H9 (cell line): ENCODE measurements at places on chromosomes 5 and 9.
A peak's percentile ranks its signal among the peaks of the same experiment; 100 is the strongest.

DNA sequence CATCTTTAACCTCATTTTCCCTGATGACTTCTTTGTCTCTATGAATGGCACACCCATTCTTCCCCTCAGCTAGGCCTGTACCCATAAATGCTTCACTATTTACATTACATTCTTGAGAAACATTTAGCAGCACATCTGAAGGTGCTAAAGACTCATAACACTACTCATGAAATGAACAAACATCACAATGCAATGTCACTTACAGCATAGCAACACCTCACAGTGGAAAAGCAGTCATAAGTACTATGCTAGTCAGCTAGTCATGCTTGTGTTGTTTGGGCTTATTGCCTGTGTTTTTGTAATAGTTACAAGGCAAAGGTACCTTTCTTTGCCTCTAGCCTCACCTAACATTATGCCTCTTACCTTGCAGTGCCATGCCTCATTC lies 228.9 kb downstream of the KIAA0825 start:
- DNase-seq: no peak

DNA sequence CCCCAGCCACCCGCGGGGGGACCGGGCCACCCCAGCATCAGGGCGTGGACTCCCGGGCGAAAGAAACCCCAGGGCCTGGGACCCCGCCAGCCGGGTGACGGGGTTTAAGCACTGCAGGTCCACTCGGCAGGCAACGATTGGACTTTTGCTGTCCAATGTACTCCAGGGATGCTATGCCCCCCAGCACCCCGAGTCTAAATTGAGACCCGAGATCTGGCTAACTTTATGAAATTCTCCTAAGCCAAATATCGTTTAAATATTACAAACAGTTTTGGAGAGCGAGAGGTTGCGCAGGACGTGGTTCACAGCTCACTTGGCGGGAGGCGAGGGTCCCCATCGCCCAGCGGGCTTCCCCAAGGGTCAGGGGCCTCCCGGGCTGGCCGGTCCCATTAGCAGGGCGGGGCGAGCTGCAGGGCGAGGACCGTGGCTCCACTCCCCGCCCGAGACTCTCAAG lies 384 bp upstream of the MRPS2 start:
- no peak for DNase-seq

DNA sequence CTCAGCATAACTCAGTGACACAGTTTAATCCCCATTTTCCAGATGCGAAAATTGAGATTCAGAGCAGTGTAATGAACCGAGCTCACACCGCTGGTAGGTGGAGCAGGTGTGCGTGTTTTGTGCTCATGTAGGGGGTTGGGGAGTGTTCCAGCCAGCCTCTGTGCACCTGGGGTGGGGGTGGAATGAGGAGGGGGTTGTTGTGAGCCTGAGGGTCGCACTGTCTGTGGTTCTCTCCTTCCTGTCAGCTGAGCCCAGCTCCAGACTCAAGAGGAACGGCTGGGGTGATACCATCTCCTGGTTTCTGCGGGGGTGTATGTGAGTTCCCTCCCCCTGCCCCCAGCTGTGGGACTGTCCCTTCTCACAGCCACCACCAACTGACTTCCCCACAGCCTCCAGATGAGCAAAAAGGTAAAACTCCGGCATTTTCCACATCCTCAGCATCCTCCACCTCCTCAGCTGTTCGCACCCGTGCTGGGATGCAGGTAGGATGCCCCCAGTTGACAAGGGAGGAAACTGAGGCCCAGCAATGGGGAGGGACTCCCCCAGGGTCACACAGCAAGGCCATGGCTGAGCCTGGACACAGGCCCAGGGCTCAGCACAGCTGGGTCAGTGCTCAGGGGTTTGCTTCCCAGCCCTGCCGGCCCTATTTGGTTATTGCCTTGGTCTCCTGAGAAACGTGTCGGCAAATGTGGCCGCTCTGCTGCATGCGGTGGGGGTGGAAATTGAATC lies 2.1 kb downstream of the SH2D3C start:
- DNase-seq: no peak

GRCh38 chr5:126811515-126812198 lies 34.7 kb downstream of the LMNB1 start:
- no peak for DNase-seq

DNA sequence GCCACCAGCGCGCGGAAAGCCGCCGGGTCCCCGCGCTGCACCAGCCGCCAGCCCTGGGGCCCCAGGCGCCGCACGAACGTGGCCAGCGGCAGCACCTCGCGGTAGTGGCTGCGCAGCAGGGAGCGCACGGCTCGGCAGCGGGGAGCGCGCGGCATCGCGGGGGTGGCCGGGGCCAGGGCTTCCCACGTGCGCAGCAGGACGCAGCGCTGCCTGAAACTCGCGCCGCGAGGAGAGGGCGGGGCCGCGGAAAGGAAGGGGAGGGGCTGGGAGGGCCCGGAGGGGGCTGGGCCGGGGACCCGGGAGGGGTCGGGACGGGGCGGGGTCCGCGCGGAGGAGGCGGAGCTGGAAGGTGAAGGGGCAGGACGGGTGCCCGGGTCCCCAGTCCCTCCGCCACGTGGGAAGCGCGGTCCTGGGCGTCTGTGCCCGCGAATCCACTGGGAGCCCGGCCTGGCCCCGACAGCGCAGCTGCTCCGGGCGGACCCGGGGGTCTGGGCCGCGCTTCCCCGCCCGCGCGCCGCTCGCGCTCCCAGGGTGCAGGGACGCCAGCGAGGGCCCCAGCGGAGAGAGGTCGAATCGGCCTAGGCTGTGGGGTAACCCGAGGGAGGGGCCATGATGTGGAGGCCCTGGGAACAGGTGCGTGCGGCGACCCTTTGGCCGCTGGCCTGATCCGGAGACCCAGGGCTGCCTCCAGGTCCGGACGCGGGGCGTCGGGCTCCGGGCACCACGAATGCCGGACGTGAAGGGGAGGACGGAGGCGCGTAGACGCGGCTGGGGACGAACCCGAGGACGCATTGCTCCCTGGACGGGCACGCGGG lies at the start of gene TERT:
TSS of gene TERT (minus strand) at position 234 of the 815 bp plus-strand sequence. CDS start at position 155, 79 bp downstream.
- peak; percentile 83 for DNase-seq

DNA sequence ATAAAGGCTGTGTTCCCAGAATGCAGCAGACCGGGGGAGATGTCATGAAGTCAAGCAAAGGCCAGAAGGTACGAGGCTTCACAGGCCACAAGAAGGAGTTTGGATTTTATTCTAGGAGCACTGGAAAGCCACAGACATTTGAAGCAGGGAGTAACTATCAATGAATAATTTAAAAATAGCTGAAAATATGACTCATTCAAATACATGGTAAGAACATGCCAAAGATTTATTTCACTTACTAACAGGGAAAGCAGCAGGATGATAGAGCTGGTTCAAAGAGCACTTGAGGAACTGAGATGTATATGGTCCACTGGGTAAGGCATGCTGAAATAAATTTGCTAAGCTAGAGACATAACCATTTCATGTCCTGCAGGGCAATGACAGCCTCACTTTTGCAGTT lies 53.2 kb downstream of the MSX2 start:
- no peak for DNase-seq

DNA sequence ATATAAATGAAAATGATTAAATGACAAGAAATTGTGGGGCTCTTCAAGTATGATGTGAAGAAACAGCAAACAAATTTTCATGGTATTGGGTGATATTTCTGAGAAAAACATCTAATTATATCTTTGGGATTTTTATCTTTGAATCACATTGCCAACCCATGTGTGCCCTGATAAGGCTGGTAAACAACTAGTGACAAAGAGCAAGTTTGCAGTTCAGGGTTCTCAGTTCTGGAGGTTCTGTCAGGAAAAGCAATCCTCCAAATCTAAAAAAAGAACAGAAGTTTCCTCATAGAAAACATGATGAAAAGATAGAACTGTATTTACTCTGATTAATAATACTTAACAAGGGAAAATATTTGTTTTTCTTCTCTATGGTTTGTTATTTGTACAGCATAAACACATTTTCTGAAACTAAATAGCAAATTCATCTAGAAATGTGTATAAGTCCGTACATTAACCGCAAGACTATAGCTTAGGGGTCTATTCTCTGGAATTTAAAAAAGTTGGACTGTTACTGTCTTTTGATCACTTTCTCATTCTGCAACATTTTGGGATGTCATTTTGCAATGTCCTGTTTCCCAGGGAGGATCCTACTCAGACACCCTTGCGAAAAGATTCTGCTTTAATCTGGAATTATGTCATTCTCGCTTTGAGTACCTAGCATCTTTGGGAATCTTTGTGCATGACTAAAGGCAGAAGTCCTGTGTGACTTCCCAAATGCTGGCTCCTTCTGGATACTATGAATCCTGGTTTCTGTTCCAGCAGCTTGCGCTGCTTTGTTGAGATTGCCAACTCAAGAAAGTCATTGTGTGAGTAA lies 308.5 kb downstream of the ADGRV1 start:
- no peak for DNase-seq

DNA sequence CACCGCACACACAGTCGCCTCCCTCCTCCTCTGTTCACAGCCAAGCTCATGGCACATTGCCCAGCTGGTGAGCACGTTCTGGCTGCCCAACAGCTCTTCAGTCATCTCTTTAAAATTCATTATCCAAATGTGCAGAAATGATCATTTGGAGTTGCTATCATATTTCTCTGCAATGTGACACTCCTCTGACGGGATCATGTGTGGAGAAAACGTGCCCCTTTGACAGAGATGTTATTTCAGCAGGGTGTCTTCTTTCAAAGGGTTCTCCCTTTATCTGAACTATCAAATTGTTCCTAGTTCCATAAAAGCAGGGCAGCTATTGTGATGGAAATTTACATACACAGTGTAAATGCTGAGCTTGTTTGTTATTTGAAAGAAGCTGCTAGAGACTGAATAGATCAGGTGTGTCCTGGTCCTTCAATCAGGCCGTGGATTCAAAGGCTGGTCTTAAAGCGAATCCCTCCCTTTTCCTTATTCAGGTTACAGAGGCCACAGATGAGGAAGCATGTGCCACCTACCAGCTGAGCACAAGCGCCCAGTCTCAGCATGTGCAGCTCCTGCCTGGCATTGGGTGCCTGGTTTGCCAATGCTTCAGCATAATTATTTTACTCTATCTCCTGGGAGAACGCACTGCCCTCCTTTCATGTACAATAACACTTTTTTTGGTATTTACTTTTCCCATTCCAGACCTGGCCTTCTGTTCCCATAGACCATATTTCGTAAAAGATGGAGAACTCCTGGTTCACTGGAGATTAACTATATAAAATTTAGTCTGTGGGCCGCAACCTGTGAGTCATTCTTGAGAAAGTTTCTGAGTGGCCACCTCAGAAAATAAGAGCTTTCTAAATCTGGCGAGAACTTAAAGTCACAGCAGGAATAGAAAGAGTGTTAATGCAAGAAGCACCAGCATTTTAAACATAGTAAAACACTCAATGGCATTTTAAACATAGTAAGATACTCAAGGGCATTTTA lies 433.7 kb downstream of the ENC1 start:
- no peak for DNase-seq

DNA sequence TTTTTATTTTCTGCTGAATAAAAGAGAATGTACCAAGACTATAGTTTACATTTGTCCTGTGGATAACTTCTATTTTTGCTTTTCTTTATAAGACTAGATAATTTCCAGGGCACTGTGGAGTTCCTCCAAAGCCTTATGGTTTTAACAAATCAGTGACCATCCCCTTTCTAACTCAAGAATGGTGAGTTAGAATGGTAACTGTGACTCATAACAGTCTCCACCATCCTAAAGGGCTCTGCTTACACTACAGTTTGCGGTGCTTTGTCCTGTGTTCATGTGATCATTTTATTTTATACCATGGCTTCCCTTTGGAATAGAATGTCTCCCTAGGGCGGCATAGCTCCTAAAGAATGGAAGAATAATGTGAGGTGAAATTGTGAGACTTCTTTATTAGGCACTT lies 30.2 kb downstream of the WDR36 start:
- DNase-seq: no peak

- DNase-seq: no peak
Measured at GRCh38 chr5:154449786-154450185, 4.0 kb downstream of the SAP30L start.

- DNase-seq: peak; percentile 26
Measured at GRCh38 chr9:95125652-95126051, 191.9 kb downstream of the FANCC start.

DNA sequence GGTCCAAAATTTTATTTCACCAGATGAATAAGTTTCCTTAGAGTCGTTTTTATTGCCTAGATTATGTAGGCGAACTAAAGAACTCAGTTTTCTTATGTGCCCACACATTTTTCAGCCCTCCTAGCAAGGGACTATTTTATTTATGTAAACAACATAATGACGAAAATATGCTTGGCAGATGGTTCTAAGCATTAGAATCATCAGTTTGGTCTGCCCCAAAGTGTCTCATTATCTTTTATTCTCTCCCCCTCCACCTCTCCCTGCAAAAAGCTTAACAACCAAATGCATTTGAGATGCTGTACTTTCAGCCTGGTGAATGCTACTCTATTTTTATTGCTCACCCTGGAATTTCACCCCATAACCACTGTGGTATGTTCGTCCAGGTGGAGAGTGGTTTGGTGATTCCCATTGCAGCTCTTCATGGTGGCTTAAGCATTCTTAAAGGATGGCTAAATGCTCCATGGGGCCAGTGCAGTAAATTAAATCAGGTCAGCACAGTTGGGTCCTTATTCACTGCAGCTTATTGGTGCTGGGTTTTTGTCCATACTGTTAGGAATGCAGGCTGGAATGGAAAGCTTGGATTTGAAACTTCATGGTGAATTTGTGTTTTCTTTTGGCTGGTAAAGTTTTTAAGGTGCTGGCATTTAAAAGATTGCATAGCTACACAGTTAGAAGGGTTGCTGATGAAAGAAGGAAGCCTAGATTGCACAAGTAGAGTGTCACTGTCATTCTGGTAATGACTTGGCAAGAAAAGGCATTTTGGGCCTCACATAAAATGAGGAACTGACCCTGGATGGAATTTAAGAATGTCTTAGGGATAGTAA lies 39.2 kb downstream of the TLE4 start:
- no peak for DNase-seq
